ENCODE measurements at places on chromosomes 4 and X. TPM values are rescaled to one million over a fixed set of nuclear protein-coding genes. Genes with fewer than 3 reads are reported as not detected.

Gene SPON2
- total RNA-seq: 3.2 TPM

Gene NEXMIF
- not detected for total RNA-seq

Gene ZCCHC4
- 9.7 TPM for total RNA-seq

Gene ITIH6
- total RNA-seq: not detected

Gene STOX2
- not detected for total RNA-seq

GRCh38 chrX:83339724-83340123, 168.4 kb upstream of the POU3F4 start:
- no peak for DNase-seq

DNA sequence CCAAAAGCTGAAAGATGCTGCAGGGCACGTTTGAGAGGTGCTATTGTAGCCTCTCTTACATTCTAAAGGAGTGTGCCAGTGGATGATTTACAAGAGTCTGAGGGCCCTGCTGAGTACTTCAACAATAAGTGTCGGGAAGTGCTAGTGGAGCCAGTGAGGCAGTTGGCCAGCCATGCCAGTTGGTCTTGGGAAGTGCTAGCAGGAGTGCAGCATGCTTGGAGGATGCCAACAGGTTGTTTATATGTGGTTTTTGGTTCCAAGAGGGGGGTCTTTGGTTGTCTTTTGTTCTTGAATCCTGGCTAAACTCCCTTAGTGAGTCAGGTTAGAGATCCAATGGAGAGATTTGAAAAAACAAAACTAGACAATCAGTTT, 335.3 kb downstream of the PABPC4L start:
- DNase-seq: no peak

GRCh38 chr4:147365396-147365795, 115.5 kb upstream of the EDNRA start:
- DNase-seq: no peak

DNA sequence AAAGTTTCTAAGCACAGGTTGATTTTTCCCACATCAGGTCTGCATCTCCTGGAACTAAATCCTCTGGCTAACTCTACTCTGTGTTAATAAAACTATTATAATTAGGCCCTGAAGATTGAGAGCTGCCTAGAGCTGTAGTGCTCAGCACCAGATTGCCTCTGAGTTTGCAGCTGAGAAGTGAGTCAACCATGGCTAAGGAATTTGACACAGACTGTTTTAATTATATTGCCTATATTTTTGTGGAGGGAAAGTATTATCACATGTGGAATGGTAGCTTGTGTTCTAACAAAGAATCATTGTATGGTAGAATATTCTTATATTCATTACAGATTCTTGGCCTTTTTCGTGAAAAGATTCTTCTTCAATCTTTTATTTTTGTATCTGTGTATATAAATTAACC, 1907.6 kb upstream of the TENM3 start:
- DNase-seq: no peak

- no peak for DNase-seq
These were observed 414.1 kb downstream of the ADGRL3 start for GRCh38 chr4:61614231-61614630.

GRCh38 chr4:111748157-111748556, 397.1 kb upstream of the FAM241A start:
- DNase-seq: no peak

- DNase-seq: no peak
These were observed 127.2 kb downstream of the NR3C2 start for GRCh38 chr4:148315049-148315448.

DNA sequence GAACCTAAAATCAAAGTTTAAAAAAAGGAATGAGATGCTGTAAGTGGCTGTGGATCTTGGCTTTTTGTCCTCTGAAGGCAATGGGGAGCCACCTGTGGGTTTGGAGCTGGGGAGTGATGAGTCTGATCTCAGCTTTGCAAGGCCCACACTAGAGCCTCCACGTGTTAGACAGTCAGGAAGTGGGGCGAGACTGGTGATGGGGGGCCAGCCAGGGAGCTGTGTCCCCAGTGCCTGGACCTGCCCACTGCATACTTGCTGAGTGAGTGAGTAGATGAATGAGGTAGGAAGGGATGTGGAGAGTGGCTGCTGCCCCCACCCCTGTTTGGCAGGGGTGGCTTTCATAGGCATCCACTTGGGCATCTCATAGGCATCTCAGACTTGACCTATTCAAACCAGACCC, 84.0 kb downstream of the NHSL2 start:
- no peak for DNase-seq
